ENCODE measurements at places on chromosomes 13 and 19.

DNA sequence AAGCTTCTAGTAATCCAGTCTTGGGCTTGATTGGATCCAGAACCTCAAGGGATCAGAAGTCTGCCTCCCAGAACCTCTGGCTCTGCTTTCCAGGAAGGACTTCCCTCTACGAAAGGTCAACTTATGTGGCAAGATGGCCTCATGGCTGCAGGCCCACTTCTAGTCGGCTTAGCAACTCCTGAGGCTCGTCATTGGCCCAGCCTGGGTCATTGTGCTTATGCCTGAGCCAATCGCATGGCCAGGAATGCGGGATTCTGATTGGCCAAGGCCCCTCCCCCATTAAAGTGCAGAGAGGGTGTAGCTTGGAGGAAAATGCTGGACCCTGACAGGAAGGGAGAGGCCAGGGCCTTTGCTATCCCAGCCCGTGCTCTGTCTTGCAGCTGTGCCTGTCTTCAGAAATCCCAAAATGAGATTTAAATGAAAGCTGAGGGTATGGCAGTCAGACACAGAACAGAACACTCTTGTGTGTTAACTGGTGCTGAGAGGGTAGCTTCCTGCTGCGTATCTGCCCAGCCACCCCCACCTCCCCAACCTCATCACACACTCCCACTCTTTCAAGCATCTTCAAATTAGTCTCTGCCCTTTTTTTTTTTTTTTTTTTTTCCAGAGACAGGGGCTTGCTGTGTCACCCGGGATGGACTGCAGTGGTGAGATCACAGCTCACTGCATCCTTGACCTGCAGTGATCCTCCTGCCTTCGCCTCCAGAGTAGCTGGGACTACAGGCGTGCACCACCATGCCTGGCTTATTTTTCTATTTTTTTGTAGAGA is 5.5 kb upstream of the CCNE1 start:
- no peak for DNase-seq

DNA sequence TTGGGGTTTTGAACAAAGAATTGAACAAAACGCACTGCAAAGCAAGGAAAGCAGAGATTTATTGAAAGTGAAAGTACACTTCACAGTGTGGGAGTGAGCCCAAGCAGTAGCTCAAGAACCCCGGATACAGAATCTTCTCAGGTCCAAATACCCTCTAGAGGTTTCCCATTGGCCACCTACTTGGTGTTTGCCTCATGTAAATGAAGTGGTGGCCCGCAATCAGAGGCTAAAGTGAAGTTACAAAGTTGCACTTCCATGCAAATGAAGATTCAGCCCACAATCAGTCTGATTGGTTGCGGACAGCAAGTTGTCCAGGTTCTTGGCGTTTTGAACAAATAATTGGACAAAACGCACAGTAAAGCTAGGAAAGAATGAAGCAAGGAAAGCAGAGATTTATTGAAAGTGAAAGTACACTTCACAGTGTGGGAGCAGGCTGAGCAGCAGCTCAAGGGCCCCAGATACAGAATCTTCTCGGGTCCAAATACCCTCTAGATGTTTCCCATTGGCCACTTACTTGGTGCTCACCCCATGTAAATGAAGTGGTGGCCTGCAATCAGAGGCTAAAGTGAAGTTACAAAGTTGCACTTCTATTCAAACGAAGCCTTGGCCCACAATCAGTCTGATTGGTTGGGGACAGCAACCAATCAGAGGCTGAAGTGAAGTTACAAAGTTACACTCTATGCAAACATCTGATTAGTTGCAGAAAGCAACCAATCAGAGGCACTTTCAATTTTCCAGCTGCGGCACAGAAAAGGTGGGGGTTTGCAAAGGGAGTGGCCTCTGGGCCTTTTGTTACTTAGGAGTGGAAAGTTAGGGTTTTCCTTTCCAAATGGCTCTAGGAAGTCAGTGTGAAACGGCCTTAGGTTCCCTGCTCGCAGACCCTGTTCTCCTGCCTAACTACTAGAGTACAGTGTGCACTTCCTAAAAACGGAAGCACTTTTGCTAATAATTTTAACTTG is 4.8 kb upstream of the TM9SF2 start:
- DNase-seq, result no peak

- DNase-seq, result no peak
These were observed 8.8 kb downstream of the ALOX5AP start for GRCh38 chr13:30744056-30744680.

DNA sequence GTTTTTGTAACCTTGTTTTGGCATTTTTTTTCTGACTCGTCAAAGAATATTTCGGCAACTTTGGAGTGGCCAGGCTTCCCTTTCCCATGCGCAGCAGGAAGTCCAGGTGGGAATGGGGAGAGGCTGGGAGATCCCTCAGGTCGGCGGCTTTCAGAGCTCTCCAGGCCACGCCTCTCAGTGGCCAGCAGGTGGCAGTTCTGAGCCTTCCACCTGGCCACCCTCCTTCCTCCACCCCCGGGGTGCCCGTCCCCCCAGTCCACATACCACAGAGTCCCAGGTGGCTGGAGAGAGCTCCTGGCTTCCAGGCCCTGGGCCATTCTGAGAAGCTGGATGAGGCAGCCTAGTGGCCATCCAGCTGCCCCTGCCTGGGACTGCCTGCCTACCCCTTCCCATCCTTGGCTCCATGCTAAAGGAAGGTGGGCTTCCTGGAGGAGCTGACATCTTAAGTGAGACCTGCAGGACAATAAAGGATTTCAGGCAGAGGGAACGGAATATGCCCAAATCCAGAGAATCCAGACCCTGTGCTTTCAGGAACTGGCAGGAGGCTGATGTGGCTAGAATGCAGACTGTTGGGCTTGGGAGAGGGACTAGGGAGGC is 46.3 kb downstream of the CCNE1 start:
- DNase-seq, result no peak

DNA sequence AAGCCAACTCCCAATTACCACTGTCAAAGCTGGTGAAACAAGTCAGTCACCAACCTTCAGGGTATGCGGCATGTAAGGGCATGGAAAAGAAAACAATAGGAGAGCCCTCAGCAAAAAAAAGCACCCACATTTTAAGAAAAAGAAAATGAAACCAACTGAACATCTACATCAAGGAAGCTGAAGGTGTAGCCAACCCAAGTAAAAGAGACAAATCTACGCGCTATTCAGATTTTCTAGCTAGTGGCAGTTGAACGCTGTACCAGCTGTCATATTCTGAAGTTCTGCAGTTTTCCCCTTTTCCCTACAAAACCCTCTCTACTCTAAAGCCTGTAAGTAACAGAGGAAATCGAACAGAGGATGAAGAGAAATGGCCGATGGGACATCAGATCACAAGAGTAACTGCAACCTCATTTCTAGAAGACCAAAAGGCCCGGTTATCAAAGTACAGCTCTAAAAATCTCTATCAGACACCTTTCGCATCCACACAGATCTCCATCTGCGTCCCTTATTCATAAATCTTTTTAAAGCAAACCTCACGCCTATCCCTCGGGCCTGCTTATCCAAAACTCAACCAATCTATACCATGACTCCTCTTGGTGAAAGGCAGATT is 1.4 kb downstream of the MYCBP2 start:
- DNase-seq, result no peak

DNA sequence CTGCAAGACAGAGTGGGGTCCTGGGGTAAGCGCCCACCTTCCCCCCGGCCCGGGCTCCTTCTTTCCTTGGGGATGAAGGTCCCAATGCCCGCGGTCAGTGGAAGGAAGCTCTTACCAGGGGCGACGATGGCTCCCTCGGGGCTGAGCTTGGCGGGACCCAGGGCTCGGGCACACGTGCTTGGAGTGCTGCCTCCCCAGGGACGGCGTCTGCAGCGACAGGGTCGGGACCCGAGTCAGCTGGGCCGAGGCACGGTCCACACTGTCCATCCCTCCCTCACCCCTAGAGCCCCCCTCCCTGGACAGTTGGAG is 3.5 kb downstream of the JSRP1 start:
- DNase-seq, result no peak

- DNase-seq, result peak; percentile 65
These were observed 136.3 kb upstream of the SERP2 start for GRCh38 chr13:44237276-44237767.

DNA sequence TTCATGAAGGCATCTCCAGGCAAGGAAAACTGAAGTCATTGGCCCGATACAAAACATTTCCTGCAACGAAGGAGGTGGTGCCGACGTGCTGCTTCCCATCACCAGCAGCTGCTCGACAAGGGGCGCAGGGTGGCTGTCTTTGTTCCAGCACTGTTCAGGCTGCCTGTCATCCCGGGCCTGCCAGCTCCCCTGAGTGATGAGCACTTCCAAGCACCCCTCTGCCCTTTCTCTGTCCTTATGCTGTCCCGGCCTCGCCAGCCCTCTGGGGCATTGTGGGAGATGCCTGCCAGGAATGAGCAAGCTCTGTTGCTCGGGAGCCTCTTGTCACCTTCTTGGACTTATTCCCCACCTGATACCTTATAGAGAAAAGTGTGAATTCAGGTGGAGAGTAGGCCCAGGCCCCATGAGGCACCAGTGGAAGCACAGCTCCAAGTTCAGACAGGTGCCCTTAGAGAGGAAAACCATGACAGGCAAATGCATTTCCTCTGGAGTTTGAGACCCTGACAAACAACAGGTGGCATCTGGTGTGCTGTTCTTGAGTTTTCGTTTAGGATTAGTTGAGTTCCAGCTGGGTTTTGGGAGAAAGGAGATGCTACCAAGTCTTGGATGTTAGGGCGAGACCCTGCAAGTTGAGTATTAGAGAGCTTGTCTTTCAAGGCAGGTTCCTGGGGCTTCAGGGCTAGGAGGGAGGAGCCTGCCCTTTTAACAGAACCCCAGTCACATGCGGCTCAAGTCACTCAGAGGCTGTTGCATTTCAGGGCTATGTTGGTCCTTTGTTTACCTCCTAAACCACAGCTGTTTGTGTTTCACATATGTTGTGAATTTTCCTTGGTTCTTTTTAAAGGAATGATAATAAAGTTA is 21.4 kb downstream of the BBC3 start:
- no peak for DNase-seq

DNA sequence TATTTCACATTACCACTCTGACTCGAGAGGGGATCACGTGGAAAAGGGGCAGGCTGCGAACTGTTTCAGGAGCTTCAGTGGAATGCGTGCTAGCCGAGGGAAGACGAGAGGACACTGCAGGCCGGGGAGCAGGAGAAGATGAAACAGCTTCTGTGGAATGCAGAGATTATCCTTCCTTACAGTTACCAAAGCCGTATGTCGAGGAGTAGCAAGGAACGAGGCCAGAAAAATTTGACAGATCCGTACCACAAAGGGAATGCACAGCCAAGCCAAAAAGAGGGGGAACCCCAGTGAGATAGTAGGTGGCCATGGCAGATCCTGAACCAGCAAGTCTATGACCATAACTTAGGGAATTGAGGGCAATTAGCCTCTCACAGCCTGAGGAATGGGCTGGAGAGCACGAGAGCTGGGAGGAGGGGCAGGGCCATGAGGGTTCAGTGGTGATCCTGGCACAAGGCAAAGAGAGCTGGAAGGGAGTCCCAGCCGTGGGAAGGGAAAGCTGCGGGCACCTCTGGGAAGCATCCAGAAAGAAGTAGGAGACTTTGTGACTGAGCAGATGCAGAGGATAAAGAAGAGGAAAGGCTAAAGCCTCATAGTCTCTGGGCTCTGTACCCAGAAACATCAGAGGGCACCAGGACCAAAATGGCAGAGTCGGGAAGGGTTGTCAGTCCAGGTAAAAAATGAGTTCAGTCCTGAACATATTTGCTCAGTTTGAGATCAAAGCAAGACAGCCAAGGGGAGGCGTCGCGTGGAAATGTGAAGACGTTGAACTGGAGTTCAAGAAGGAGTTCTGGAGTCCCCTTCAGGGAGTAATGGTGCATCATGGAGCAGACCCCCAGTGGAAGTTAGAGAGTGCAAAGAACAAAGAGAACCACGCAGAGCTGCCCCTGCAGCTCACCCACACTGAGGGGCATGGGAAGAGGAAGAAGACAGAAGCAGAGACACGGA is 5.1 kb downstream of the COL4A1 start:
- DNase-seq, result peak; percentile 65

- no peak for DNase-seq
These were observed 12.4 kb upstream of the NEK5 start for GRCh38 chr13:52141299-52141698.

DNA sequence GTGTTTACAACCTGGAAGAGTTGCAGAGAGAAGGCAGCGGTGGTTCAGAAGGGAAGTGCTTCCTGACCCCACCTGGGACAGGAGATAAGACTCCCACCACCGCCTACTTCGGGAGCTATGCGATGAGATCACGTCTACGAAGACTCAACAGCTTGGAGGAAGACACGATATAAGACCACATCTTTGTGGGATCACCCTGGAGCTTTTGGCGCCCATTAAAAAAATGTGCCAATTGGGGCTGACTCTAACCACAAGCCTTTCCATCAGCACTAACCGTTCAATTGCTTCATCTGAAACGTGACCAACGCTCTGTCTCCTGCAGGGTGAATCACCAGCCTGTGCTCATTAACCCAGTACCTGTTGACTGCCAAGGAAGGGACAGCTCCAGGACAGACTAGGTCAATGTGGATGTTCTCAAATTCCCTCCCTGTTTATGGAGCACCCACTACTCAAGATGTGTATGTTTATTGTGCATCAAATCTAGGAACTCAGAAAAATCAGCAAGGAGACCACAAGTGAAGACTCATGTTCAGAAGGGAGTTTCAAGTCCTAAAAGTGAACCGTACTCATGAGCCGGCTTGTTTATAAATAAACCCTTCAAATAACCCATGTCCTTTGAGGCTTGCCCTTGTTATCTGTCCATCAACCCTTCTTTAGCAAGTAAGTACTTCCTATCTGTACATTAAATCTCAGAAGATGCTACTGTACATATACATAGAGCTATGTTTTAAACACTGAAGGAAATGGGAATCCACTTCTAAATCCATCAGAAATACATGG is 67.5 kb downstream of the LATS2 start:
- DNase-seq, result peak; percentile 31

GRCh38 chr19:15015946-15016542 is 33.2 kb upstream of the CASP14 start:
- DNase-seq, result no peak

DNA sequence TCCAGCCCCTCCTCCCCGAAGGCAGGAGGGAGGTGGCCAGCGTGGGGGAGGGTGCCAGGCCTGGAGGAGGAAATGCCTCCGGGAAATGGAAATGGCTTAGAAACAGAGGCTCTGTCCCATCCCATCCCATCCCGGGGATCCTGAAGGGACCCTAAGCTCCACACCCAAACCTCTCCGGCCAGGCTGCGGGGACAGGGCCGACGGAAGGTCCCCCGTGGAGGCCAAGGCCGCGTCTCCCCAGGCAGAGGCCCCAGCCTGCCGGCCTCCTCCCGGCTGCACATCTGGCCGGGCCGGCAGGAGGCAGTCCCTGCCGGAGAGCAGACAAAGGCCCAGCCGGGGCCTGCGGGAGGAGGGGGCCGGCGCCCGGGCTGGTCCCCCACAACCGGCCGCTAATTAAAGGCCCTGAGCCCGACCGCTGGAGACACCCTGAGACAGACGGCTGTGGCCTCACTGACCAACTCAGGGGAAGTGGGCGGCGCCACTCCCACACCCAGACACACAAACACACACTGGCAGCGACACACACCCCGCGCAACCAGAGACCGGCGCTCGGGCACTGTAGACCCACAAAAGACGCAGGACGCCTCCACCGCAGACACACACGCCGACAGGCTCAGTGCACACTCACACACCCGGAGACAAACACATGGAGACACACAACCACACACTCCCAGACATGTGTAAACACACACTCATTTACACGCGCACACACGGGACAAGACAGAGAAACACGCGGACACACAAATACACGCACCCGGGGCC is 1.1 kb downstream of the ADAMTS10 start:
- no peak for DNase-seq

- no peak for DNase-seq
These were observed 324 bp upstream of the FBXO17 start for GRCh38 chr19:38975861-38976271.

- no peak for DNase-seq
These were observed 2.5 kb upstream of the LHB start for GRCh38 chr19:49019242-49019932.

- DNase-seq, result no peak
These were observed 20.5 kb downstream of the CEACAM4 start for GRCh38 chr19:41606215-41606837.

Data from AG04449 (cell line).